ENCODE measurements at places on chromosomes 12 and 14.

- DNase-seq, result no peak
Observed at GRCh38 chr12:47193066-47193465, 113.3 kb upstream of the AMIGO2 start.

GRCh38 chr12:96981911-96982310 lies 74.9 kb downstream of the NEDD1 start:
- no peak for DNase-seq

DNA sequence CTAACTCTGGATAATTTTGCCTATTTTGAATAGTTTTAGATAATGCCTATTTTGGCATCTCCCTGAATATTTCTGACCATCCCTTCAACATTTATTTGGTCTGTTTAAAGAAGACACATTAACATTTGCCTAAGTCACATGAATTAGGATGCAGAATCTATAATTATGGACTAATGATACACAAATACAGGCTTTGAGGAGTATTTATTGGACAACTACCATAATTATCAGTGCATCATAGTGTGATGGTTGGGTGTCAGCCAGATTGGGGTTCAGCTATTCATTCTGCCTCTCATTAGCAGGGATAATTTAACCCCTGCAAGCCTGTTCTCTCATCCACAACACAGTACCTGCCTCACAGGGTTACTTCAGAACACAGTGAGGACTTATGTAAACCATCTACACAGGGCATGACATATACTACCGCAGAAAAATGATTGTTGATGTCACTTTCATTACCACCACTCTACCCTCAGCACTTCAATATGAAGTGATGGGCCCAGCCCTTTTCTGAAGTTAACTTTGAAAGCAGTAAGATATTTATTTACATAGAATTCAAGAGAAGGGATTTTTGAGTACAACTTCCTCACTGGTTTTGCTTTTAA lies 14.4 kb downstream of the PRKCH start:
- no peak for DNase-seq

- DNase-seq, result no peak
Observed at GRCh38 chr14:72155379-72155993, 223.3 kb downstream of the RGS6 start.

- no peak for DNase-seq
Observed at GRCh38 chr12:82857276-82857675, 170.6 kb downstream of the TMTC2 start.

DNA sequence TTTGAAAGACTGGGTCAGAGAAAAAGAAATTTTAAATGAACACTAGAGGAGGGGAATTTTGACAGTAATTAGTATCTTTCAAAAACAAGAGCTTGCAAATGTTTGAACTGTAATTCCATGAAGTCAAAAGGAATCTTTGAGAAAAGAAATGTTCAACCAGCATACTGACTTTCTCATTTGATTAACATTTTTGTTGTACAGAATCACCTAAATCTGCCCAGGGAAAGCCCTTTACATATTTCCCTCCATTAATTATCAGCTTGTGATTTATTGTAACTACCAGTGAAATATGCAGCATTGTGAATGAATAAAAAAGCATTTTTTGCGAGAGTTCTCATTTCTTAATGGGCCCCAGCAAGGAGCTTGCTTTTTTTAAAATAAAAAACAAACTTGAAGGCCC lies 61.2 kb upstream of the CCDC91 start:
- no peak for DNase-seq

DNA sequence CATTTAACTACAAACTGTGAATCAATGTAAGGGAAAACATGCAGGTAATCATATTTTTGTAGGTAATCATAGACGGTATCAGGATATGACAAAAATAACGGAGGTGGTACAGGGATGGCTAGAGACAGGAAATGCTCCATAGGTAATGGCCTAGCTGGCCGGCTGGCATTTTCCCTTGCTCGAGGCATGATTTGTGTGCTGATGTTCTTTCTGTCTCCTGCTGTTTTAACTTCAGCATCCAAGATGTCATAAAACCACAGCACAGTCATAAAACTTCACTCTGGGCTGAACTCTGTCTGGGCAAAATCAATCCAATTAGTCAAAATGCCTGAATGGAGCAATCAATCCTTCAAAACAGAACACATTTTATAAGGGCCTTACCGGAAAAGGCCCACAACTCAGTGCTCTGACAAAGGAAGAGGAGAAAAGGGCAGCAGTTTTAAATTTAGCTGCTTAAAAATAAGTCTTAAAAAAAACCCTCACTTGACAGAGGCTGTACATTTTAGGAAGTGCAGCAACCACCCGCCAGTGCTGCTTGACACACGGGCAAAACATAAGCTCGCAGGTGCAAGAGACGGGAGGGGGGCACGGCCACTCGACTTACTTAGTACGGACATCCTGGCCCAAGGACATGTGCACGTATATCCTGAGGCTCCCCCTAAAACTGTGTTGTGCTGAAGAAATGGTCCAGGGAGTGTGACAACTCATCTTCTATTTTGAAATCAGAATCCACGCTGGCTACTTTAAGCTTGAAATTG lies 40.5 kb upstream of the GPR68 start:
- DNase-seq, result no peak

- DNase-seq, result no peak
Observed at GRCh38 chr12:60803147-60803546, 1207.3 kb downstream of the SLC16A7 start.

GRCh38 chr14:103548463-103549351 lies 13.8 kb downstream of the BAG5 start:
- DNase-seq, result no peak

DNA sequence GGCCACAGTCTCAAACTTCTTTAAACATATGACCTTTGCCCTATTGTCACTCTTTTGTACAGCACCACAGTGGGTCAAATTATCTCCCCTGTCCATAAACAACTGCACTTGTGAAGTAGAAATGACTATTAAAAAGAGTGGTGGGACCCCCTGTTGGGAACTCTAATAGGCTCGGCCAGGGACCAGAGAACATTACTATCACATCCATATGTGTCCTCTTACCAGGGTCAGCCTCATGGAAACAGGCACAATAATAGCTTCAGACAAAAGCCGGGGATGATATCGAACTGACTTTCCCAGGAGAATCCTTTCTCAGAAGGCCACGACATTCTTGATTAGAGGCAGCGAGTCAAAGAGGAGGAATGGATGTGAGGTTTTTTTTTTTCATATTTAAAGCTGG lies 96.6 kb downstream of the NKX2-1 start:
- no peak for DNase-seq

DNA sequence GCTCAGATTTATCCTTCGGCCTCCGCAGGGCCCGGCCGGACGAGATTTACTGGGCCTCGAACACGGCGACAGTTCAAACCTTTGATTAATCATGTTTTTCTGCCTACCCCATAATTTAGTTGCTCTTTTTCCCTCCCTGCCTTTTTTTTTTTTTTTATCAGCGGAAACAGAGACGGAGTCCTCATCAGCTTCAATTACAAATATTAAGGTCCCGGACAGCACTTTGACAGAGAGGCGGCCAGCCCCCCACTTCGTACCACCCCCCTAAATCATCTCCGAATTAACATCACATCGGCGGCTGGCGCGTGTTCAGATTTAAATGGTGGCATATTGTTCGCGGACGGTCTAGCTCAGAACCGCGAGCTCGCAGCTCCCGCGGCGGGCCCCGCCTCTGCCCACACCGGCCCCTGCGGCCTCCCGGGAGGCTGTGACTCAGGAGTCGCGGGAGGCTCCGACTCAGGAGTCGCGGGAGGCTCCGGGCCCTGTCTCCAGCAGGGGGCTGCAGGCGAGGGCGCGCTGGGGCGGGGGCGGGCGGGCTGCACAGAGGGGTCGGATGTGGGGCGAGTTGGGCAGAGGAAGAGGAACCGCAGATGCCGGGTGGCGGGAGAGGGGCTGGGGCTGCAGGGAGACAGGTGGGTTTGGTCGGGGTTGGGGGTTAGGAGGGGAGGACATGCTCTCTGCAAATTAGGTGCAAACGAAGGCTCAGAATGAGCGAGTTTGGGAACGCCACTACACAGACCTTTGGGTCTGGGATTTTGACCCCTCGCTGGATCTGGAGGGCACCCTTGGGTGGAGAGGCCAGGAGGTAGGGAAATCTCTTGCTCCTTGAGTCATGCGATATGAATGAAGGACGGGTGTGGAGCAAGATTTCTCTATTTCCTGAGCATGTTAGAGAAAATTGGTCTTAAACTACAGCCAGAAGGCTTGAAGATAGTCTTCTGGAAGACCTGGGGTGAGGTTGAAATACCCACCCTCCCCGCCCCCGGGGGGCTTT lies 19.6 kb upstream of the ATP5MC2 start:
- DNase-seq, result no peak

DNA sequence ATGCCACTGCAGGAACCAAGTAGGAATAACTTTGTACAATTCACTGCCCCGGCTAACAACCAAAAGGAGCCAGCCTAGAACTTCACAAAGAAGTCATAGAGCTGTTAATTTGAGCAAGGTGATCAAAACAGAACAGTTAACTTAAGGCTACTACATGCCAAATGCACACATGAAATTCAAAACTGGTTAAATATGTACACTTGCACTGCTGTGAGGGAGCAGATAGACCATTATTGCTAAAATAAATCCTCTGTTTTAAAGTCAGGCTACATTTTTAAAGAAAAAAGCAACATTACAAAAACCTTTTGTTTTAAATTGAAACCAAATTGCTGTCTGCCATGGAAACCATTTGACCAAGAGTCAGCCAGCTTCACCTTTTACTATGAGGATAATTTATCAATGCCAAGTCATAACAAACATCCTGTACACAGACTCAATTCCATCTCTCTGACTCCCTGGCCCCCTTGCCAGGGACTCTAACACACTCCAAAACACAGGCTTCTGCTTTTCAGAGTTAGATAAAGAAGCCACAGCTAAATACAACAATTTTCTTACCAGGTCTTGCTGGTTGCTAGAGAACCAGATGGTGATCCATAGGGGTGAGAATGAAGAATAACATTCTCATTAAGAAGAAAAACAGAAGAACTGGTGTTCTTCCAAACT lies 84.0 kb downstream of the LRP6 start:
- no peak for DNase-seq

DNA sequence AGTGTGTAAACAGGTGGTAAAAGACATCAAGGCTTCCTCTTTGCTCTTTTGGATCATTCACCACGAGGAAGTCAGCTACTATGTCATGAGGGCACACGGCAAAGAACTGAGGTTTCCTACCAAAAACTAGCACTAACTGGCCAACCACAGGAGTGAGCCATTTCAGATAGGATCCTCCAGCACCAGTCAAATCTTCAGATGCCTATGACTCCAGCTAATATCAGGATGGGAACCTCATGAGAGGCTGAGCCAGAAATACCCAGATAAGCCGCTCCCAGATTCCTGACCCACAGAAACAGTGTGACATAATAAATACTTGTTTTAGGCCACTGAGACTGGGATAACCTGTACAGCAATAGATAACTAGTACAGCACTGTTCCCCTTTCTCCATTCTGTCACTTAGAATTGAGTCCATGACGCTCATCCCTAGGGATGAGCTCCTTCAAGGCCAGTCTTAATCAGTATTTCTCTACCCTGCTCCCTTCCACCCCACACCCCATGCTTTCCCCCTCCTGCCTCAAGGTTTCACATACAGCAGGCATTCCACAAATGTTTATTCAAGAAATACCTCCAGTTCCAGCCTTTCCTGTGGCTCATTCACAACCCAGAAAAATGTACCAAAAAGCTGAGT lies 68.4 kb downstream of the PPM1H start:
- DNase-seq, result no peak

DNA sequence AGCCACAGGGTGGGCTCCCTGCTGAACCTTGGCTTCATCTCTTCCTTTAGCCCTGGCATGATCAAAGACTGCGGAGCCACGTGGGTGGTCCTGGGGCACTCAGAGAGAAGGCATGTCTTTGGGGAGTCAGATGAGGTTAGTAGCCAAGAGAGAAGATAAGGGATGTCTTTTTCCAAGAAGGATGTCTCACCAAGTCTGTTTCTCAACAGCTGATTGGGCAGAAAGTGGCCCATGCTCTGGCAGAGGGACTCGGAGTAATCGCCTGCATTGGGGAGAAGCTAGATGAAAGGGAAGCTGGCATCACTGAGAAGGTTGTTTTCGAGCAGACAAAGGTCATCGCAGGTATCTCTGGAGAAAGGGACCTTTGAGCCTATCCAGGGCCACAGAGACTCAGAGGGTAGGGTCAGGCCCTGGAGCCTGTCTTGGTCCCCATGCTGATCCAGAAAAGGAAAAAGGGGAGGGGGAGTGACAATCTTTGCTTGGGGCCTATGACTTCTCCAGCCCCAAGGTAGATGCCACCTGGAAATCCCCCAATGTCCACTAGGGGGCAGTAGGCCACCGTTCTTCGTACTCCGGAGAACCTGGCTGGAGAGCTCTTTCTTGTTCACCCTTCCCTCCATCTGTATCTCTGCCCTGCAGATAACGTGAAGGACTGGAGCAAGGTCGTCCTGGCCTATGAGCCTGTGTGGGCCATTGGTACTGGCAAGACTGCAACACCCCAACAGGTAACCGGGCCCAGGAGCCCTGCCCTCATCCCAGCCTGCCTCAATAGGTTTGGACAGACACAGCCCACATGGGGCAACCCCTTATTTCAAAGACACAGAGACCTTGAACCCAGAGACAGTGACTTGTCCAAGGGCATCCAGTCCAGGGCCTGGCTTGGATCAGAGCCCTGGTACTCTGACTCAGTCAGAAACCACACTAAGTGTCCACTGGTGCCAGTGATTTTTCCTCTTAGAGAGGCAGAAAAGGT lies 2.0 kb downstream of the TPI1 start:
- peak; percentile 45 for DNase-seq
